AG10803 (cell line): ENCODE measurements at places on chromosomes 3 and 15.

- no peak for DNase-seq
Observed at GRCh38 chr3:171956705-171957104, 82.7 kb upstream of the FNDC3B start.

- no peak for DNase-seq
Observed at GRCh38 chr3:19539518-19540392, 391.4 kb downstream of the KCNH8 start.

DNA sequence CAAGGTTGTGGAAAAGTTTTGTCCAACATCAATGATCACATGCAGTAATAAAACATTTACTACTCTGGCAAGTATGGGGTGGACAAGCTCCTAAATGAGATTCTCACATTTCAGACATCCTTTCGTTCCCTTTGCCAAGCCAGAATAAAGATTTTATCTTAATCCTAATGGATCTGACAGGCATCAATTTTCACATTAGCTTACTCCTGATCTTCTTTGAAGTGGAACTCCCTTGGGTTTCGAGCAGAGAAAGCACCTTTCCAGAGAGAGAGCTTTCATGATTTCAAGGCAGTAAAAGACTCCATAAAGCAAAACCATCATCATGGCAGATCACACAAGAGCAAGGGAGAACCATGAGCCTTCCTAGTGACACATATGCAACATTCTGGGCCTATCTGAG lies 27.3 kb upstream of the EID1 start:
- no peak for DNase-seq

DNA sequence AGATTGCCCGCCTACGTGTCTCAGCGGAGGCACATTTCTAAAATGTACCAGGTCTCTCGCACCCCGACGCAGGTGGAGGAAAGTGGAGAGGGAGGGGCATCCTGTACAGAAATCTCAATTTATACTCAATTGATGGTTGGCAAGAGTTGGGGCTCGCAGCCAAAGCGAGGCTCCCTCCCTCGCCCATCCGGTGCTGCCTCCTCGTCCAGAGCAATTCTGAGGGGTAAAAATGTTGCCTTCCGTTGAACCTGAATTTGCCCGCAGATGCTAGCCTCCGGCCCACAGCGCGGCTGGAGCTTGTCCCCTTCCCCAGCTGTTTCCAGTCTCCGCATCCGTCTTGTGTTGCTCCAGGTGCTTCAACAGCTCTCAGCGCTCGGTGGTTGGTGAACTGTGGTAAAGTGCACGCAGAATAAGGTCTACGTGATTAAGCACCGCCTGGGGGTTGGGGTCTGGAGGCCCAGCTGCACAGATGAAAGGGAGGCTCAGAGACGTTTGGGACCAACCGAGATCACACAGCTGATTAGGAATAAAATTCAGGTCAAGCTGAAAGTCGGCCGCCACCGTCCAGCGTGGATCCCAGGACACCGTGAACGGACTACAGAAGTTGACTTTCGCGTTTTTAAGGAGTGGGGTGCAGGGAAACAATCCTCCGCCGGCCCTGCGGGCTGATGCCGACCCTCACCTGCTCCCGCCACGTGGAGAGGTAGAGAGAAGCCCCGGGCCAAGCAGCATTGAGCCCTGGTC lies 846 bp upstream of the POLG start:
- DNase-seq, result no peak

- DNase-seq, result no peak
Observed at GRCh38 chr15:78195735-78196201, 38.6 kb downstream of the ACSBG1 start.

DNA sequence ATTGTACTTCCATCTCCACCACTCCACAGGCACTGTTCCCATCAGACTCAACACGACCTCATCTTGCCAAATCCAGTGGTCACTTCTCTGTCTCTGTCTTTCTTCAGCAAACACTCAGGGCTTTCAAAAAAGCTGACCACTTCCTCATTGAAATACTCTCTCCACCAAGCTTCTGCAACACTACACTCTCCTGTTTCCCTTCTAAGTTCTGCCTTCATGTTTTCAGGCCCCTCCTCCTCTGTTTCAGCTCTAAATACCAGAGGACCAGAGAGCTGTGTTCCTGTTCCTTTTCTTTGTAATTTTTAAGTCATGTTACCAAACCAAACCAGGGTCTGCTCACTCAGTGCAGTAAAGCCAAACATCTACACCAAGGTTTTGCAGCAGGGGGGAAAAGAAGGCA lies 33.8 kb upstream of the ACP3 start:
- peak; percentile 3 for DNase-seq

- DNase-seq, result no peak
Observed at GRCh38 chr15:95454403-95455262, 875.9 kb upstream of the NR2F2 start.

- DNase-seq, result no peak
Observed at GRCh38 chr15:67768313-67768977, 56.9 kb upstream of the SKOR1 start.

DNA sequence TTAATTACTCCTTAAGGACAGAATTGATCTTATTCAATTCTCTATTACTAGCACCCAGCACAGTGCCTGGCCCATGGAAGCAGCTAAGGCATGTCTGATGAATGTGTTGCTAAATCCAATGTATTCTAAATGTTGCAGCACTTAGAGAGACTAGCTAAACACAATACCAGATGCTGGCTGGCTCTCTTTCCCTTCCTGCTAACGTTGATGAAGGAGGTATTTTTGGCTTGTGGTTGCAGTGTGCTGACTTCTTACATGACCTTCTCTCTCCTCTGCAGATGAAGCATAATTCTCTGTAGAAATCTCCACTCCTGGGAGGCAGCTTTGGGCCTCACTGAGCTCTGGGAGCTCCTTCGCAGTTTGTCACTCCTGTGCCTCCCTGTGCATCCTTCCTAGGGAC lies 183.6 kb downstream of the PEX5L start:
- peak; percentile 59 for DNase-seq

DNA sequence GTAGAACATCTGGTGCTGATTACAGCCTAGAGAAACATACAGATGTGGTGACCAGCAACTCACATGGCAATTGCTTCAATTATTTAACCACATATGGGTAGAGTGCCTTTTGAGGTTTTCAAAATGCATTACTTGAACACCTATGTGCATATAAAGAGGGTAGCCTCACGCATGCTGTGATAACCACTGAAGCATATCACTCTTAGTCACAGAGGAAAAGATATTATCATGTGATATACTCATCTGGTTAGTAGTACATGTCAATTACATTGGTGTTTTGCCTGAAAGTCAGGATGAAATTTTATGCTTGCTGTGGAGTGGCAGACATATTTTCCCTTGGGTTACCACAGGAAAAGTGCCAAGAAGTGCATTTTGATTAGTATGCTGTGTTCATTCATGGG lies 459.3 kb upstream of the AGTR1 start:
- DNase-seq, result peak; percentile 35

- no peak for DNase-seq
Observed at GRCh38 chr3:186044968-186045367, 63.9 kb downstream of the ETV5 start.

DNA sequence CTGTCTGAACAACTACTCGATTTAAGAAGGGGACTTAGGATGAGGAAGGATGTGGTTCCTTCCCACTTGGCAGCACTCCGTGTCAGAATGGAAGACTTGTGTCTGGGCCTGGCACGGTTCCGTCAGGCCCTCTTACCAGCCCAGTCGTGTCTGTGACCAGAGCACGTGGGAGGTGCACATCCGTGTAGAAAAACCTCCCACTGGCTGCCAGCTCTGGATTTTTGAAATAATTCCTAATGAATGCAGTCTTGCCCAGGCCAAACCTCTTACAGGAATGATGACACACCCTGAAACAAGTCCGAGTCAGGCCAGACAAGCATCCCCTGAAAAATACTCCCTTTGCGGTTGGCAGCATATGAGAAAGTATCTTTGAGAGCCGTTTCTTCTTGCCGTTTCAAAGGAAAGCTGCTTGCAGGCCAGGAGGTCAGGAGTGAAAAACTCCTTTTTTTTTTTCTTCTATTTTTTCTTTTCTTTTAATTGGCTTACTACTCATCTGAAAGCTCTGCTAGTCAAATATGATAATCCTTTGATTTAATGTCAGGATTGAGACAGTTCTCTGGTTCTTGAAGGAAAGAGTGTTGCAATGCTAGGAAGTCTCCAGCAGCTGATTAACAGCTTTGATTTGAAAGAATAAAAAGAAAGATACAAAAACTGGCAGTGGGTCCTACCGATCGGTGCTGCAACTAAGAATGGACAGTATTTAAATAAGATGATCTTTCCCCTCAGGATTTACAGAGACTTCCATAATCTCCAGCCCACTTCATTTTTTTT lies 19.8 kb downstream of the IL1RAP start:
- peak; percentile 100 for DNase-seq

DNA sequence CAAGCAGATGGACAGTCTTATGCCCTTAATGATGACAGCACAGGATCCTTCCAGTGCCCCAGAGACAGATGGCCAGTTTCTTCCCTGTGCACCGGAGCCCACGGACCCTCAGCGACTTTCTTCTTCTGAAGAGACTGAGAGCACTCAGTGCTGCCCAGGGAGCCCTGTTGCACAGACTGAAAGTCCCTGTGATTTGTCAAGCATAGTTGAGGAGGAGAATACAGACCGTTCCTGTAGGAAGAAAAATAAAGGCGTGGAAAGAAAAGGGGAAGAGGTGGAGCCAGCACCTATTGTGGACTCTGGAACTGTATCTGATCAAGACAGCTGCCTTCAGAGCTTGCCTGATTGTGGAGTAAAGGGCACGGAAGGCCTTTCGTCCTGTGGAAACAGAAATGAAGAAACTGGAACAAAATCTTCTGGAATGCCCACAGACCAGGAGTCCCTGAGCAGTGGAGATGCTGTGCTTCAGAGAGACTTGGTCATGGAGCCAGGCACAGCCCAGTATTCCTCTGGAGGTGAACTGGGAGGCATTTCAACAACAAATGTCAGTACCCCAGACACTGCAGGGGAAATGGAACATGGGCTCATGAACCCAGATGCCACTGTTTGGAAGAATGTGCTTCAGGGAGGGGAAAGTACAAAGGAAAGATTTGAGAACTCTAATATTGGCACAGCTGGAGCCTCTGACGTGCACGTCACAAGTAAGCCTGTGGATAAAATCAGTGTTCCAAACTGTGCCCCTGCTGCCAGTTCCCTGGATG lies 198.7 kb downstream of the AKAP13 start:
- DNase-seq, result no peak

- DNase-seq, result no peak
Observed at GRCh38 chr3:5678248-5678647, 490.7 kb downstream of the EDEM1 start.

DNA sequence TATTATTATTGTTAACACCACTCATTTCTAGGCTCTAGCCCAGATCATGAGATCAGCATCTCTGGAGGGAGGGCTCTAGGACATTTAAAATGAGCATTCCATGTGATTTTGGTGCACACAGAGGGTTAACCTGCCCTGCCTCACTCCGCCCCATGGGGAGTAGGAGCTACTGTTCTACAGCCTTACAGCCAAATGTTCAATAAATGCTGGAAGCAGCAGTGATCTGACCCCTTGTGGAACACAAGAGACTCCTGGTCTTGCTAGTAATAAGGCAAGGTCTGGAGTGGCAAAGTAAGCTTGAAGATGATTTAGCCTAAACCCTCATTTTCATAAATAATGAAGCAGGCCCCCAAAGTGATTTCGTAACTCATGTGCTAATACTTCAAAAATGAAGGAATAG lies 166.4 kb upstream of the EOMES start:
- peak; percentile 12 for DNase-seq

GRCh38 chr3:176577447-176577846 lies 619.8 kb downstream of the TBL1XR1 start:
- DNase-seq, result no peak

GRCh38 chr3:43994657-43995546 lies 246.8 kb upstream of the TOPAZ1 start:
- DNase-seq, result peak; percentile 43

GRCh38 chr3:143526011-143526545 lies 322.2 kb downstream of the SLC9A9 start:
- DNase-seq, result peak; percentile 39

GRCh38 chr3:69715204-69715603 lies 24.1 kb upstream of the MITF start:
- no peak for DNase-seq

- DNase-seq, result peak; percentile 1
Observed at GRCh38 chr3:78632925-78633553, 1134.8 kb downstream of the ROBO1 start.

DNA sequence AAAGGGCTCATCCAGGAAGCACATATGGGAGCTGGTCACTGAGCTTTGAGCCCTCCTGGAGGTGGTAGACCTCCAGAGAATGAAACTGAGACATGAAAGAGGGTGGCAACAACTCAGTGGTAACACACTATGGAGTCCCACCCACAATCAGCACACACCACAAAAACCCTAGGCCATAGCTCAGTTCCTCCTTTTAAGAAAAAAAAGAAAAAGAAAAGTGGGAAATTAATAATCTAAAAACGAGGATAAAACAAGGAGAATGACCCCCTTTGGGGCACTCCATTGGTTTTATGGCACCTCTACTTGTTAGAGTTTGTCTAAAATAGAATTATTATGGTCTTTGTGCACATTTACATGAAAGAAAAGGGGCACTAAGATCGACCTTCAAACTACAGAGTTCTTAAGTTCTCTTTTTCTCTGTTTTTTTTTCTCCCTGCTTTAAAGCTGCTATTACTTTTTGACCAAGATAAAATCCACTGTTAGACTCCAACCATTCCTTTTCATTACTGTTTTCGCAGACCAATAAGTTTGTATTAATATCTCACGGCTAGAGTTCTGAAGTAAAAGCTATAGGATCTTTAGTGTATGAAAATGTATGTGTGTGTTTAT lies 40.2 kb upstream of the ZBTB20 start:
- DNase-seq, result no peak

DNA sequence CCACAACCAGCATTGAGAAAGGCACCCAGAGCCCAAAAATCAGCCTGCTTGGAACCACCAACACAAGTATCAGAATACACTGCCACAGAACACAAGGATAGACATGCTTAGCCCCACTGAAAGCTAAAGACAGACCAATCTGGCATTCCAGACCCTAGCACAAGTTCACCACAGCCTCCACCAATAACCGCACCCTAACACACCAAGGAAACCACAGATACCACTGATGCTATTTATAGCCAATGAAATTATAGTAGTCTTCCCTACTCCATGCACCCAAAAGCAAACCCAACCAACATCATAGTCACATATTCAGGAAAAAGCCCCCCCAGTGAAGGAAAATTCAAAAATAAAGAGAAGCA lies 83.9 kb upstream of the STT3B start:
- no peak for DNase-seq

DNA sequence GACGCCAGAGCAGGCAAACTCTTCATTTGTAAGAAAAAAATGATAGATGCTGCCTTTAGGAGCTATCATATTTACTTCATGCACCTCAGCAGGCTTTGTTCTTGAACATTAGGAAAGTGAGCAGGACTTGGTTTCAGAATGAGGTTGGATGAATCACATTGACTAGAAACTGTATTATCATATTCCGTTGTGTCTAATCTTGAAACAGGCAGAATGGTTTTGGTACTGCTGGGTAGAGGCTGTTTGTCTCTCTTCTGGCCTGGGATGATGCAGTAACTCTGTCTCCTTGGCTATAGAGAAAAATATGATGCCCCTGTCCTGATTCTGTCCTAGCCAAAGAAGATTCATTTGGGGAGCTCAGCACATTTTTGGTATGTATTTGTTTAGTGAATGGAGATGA lies 344.2 kb upstream of the GRM7 start:
- DNase-seq, result no peak

GRCh38 chr15:28133281-28133680 lies 34.2 kb upstream of the OCA2 start:
- DNase-seq, result no peak

GRCh38 chr15:30650012-30650929 lies 24.3 kb downstream of the ARHGAP11B start:
- DNase-seq, result peak; percentile 26

GRCh38 chr3:149415484-149415883 lies 38.0 kb upstream of the TM4SF1 start:
- DNase-seq, result no peak
